Neural crest cell (in vitro differentiated cells): ENCODE measurements at places on chromosomes 12 and 14.

GRCh38 chr12:77571127-77571526, 259.6 kb upstream of the NAV3 start:
- no peak for DNase-seq

GRCh38 chr12:71938728-71939385, at the start of gene TPH2:
TPH2 (plus strand) TSS chr12:71938845; CDS start chr12:71938987, 142 bp downstream.
- DNase-seq: peak; percentile 90

GRCh38 chr14:87419925-87420324, 573.1 kb downstream of the GALC start:
- DNase-seq: no peak

GRCh38 chr12:89481213-89481914, 43.2 kb downstream of the GALNT4 start:
- no peak for DNase-seq

DNA sequence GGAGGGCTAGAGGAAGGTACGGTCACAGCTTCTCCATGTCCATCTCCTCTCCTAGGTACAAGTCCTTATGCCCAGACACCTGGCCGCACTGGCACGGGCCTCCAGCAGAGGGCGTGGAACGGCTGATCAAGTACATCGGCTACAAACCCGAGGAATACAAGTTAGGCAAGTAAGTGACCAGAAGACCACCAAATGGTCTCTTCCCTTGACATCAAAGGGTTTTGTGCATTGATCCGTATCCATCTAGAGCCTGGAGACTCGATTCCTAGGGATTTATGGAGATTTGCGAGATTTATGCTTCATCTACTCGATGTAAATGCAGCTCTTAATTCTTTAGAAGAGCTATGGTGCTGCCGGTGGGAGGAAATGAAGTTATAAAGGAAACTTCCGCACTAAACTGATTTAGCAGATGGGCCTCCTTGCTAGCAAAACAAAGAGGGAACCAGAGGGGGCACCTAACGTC, 44.2 kb downstream of the KCTD10 start:
- DNase-seq: peak; percentile 80

GRCh38 chr14:31122921-31123320, 84.7 kb downstream of the HECTD1 start:
- DNase-seq: no peak

DNA sequence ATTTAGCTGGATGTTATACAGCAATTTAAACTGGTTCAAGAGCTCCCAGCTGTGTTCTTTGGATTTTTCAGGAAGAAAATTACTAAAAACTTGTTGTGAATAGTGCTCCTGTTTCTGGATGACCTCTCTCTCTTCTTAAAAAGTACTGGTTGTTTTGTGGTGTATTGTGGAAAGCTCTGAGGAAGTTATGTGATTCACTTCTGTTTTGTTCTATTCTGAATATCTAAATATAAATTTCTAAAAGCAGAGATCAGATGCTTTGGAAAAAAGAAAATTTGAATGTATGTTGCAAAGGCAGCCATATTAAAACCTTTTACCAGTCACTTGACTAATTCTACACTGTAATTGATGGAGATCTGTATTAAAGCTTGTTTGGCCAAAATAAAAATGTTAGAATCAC, 3.4 kb upstream of the C3AR1 start:
- no peak for DNase-seq

- no peak for DNase-seq
These were observed 194.1 kb downstream of the MON2 start for GRCh38 chr12:62660756-62661155.

DNA sequence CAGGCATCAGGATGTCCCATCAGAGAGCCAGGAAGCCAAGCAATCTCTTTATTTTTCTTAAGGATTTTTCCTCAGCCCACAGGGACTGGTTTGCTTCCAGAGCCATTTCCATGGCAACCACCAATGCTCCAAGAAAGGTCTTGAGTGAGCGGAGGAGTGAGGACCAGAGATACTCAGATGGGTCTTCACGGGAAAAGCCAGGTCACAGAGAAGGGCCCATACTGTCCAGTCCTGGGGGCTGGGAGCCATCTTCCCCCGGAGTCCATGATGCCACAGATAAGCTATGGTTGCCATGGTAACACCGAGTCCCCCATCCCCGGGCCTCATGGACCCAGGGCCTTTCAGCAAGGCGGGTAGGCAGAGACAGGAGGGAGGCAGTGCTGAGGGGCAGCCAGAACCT, 28.6 kb downstream of the CMKLR1 start:
- DNase-seq: no peak

GRCh38 chr14:61454545-61454944, 133.2 kb downstream of the PRKCH start:
- no peak for DNase-seq

DNA sequence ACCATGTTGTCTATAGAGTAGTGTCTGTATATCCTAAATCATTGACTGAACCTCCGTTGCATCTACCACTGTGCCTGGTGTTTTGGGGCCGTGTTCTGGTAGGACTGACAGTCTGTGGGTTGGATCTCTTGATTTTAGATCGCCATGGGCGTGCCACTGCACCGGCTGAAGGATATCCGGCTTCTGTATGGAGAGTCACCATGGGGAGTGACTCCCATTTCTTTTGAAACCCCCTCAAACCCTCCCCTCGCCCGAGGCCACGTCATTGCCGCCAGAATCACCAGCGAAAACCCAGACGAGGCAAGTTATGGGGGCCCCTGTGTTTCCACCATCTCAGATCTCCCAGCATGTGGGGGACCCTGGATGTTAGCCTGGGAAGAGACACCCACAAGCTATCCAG, 69.1 kb downstream of the ACACB start:
- no peak for DNase-seq

- no peak for DNase-seq
These were observed 216.8 kb downstream of the PPFIA2 start for GRCh38 chr12:81542065-81543010.

DNA sequence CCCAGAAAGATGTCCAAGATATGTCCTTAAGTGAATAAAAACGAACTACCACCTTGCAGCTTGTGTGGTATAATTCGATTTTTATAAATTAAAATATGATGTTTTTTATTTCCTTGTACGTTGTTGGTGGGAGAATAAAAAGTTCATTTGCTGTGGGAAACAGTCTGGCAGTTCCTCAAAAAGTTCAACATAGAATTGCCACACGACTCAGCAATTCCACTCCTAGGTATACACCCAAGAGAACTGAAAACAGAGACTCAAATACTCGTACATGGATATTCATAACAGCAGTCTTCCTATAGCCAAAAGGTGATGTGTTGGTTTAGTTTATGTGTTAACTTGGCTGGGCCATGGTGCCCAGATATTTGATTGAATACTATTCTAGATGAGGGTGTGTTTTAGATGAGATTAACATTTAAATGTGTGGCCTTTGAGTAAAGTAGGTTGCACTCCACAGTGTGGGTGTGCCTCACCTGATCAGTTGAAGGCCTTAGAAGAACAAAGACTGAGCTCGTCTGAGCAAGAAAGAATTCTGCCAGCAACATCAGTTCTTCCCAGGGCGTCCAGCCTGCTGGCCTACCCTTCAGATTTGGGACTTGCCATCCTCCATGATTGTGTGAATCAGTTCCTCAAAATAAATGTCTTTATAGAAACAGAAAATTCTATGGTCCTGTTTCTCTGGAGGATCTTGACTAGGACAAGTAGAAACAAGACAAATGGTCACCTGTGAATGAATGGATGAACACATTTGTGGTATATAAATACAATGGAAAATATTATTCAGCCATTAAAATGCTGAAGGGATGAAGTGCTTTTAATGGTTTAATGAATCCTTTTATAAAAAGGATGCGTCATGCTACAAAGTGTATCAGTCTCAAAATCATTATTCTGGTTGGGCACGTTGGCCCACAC, 5.1 kb upstream of the DENR start:
- no peak for DNase-seq

- no peak for DNase-seq
These were observed 751 bp downstream of the GDF11 start for GRCh38 chr12:55743406-55744339.

- no peak for DNase-seq
These were observed 462.0 kb upstream of the SYT1 start for GRCh38 chr12:78402366-78403134.

DNA sequence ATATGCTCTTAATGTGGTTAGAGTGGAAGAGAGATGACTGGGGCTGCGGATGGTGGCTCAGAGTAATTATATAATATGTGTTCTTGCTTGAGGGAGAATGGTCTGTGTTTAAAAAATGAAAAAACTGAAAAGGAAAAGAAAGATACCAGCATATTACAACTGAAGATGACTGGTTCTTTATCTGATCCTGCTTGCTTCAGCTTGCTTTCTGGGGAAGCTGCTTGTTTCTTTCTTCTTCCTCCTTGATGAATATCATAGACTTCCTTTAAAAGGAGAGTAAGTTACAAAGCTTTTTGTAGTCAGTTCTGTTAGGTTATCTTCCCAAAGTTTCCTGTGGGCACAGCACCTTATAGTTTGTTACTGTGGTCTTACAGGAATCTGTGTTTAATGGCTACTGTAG, 210.9 kb downstream of the ERC1 start:
- no peak for DNase-seq

GRCh38 chr12:117516034-117516433, 154.6 kb upstream of the NOS1 start:
- no peak for DNase-seq

GRCh38 chr12:100612606-100613005, 39.1 kb downstream of the GAS2L3 start:
- no peak for DNase-seq

DNA sequence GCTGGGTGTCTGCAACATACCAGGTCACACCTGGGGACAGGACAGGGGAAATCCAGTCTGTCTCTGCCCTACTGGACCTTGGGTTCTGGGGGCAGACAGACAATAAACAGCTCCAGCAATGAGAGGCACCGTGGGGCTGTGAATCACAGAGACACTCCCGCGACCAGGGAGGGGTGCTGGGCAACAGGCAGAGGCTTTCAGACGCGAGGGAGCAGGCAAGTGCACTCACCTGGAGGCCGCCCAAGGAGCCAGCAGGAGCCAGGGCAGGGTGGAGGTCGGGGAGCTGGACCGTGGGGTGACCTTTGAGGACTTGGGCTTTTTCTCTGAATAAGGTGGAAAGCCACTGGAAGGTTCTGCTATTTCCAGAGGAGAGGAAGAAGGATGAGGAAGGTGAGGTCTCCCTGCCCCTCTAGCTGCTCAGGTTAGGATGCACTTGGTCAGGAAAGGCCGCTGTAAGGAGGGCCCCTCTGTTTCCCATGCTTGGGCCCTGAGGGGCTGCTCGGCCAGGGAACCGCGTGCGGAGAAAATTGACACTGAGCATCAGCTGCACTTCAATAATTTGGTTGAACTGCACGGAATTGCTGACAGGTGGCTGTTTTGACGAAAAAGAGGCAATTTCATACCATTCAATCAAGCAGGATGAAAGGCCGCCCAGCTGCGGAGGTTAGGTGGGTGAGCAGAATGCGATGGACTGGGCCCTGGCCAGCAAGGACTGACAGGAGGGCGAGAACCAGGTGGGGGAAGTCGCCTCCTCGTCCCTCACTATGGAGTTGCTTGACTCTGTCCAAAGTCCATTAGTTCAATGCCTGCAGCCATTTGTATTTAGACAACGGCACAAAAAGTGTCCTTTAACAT, 42.2 kb downstream of the JAG2 start:
- DNase-seq: no peak
